IPS DF 6.9 (cell line): ENCODE measurements at places on chromosomes 12 and 14.

GRCh38 chr12:52036587-52037171 lies 14.6 kb upstream of the NR4A1 start:
- no peak for DNase-seq
- no peaks in the 10 kb centered on the region for H3K36me3 ChIP-seq
- H3K27ac ChIP-seq: no peak overlapping the region
- peaks cover 4% of the 10 kb centered on the region; the same call in 1 of the 2 replicates for H3K4me1 ChIP-seq
- peaks cover 6% of the 10 kb centered on the region; the same call in 1 of the 2 replicates for H3K27me3 ChIP-seq

DNA sequence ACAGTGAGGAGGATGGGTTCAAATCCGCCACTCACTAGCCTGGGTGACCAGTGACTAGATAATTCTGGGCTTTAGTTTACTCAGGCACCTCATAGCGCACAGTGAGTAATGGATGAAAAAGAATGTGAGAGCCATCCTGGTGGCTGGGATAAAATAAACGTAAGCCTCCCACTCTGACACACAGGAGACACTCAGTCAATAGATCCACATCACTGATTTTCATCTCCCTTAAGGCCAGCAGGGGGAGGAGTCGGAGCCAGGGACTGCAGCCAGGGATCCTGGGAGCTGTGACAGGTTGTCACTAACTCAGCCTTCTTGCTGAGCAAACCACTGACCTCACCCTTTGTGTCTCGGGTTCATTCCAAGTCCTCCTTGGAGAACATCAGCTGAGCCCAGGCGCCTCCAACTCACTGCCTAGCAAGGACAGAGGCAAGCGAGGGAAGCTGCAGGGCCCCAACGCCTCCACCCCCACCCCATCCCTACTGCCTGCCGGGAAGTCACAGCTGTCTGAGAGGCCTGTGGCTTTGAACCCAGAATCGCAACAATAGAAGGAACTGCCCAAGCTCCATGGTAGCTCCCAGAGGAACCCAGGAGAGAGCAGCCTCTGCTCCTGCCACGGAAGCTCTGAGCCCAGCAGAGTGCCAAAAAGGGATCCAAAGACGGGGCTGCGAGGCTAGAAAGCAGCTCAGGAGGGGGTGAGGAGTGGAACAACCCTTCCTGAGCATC lies 30.7 kb downstream of the PXN start:
- H3K4me1 ChIP-seq: peaks cover 29% of the 10 kb centered on the region
- H3K27me3 ChIP-seq: no peaks in the 10 kb centered on the region
- H3K36me3 ChIP-seq: no peaks in the 10 kb centered on the region
- H3K27ac ChIP-seq: no peak overlapping the region
- no peak for DNase-seq
- H3K4me3 ChIP-seq: no peak overlapping the region

GRCh38 chr12:122651520-122652224 lies 51.5 kb downstream of the HCAR2 start:
- H3K27ac ChIP-seq: no peak overlapping the region
- H3K36me3 ChIP-seq: no peaks in the 10 kb centered on the region
- DNase-seq: no peak
- no peaks in the 10 kb centered on the region for H3K27me3 ChIP-seq

DNA sequence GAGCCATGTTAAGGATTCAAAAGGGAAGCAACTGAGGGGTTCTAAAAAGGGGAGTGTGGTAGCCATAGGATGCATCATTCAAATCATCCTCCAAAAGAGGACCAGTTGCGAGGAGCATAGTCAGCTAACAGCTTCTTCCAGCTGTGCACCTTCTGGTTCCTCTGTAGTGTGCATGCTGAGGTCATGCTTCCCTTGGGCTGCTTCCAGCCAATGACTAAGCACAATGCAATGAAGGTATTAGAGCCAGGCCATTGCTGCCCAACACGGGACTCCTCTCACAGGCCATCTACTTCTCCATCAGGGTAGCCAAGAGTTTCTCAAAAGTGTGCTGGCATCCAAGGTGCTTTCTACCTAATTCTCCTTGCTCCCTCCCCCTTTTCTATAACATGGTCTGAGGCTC lies 69.2 kb upstream of the ARID2 start:
- no peaks in the 10 kb centered on the region for H3K4me1 ChIP-seq
- no peaks in the 10 kb centered on the region for H3K27me3 ChIP-seq
- no peak for DNase-seq
- H3K36me3 ChIP-seq: no peaks in the 10 kb centered on the region

DNA sequence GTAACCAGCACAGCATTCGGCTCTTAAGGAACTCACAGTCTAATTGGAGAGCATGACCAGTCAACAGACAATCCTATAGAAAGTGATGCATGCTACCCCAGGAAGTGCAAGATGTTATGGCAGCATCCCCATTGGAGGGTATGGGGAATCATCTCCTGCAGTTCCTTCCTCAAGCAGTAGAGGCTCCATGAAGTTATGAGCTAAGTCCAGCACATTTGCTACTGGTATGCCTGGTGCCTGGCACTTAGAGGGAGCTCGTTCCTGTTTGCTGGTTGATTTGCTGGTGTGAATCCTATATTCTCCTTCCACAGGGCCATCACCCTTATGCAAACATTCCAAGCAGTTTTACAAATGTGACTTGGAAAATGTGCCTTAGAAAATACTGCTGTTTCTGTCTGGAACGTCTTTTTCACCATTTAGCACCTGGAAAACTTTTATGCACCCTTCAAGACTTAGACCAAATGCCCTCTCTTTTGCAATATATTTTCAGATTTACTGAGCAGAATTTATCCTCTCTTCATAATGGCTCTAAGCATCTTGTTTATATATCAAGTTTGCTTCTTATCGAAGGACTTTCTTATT lies 136.1 kb upstream of the WSCD2 start:
- no peaks in the 10 kb centered on the region for H3K36me3 ChIP-seq
- H3K27me3 ChIP-seq: no peaks in the 10 kb centered on the region
- H3K4me1 ChIP-seq: no peaks in the 10 kb centered on the region
- H3K27ac ChIP-seq: no peak overlapping the region
- DNase-seq: peak; percentile 48
- H3K4me3 ChIP-seq: no peak overlapping the region

GRCh38 chr12:122371475-122372045 lies 50.9 kb downstream of the CLIP1 start:
- no peaks in the 10 kb centered on the region for H3K27me3 ChIP-seq
- no peak for DNase-seq
- H3K27ac ChIP-seq: no peak overlapping the region
- no peak overlapping the region for H3K4me3 ChIP-seq
- H3K36me3 ChIP-seq: peaks cover 4% of the 10 kb centered on the region; the same call in 1 of the 2 replicates

GRCh38 chr12:15717940-15718567 lies 71.1 kb downstream of the EPS8 start:
- no peak overlapping the region for H3K4me3 ChIP-seq
- H3K27ac ChIP-seq: no peak overlapping the region
- H3K27me3 ChIP-seq: no peaks in the 10 kb centered on the region

DNA sequence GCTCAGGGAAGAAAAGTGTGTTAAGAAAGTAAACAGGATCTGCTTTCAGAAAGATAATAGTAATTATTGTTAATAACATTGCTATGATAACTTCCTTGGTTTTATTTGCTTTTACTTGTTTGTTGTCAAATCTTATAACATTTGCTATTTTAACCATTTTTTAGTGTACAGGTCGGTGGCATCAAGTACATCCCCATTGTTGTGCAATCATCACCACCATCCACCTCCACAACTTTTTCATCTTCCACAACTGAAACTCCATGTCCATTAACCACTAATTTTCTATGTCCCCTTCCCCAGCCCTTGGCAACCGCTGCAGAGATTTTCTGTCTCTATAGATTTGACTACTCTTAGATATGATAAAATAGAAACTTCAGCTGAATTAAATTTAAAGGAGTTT lies 22.7 kb upstream of the NUAK1 start:
- DNase-seq: no peak
- no peaks in the 10 kb centered on the region for H3K4me1 ChIP-seq
- no peak overlapping the region for H3K4me3 ChIP-seq
- H3K36me3 ChIP-seq: no peaks in the 10 kb centered on the region
- H3K27me3 ChIP-seq: no peaks in the 10 kb centered on the region

GRCh38 chr14:50342221-50343078 lies 30.3 kb downstream of the DMAC2L start:
- H3K4me3 ChIP-seq: no peak overlapping the region
- peaks cover 3% of the 10 kb centered on the region; the same call in 1 of the 2 replicates for H3K4me1 ChIP-seq
- no peak for DNase-seq
- H3K27ac ChIP-seq: no peak overlapping the region

- no peak for DNase-seq
- H3K4me3 ChIP-seq: no peak overlapping the region
- H3K27ac ChIP-seq: no peak overlapping the region
- H3K36me3 ChIP-seq: no peaks in the 10 kb centered on the region
- H3K4me1 ChIP-seq: no peaks in the 10 kb centered on the region
Observed at GRCh38 chr12:33006106-33006505, 109.5 kb upstream of the PKP2 start.

DNA sequence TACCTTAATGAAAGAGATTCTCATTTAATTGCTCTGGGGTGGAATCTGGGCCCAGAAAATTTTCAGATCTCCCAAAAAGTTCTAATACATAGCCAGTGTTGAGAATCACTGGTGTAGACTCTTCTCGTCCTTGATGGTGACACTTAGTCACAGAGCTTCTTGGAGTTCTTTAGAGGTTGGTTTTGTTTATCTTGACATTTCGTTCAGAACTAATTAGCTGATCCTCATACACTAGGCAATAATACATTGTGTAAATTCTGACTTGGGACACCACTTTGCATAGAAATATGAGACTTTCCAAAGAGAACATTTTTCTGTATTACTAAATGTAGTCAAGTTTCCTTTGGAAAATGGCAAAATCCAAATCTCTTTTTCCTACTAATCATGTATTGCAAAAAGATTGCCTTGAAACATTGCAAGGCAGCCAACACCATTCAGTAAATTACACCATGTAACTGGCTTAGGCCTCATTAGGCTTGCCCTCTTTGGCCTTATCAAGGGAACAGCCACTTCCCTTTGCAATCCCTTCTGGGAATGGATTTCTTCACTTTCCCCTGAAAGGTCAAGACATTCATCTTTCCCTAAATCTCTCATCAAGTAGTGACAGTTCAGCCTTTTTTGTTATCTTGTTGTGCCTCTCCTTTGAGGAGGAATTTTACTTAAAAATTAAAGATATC lies 102.2 kb downstream of the PAH start:
- no peak for DNase-seq
- H3K4me1 ChIP-seq: no peaks in the 10 kb centered on the region
- no peaks in the 10 kb centered on the region for H3K27me3 ChIP-seq
- H3K27ac ChIP-seq: no peak overlapping the region
- no peaks in the 10 kb centered on the region for H3K36me3 ChIP-seq

DNA sequence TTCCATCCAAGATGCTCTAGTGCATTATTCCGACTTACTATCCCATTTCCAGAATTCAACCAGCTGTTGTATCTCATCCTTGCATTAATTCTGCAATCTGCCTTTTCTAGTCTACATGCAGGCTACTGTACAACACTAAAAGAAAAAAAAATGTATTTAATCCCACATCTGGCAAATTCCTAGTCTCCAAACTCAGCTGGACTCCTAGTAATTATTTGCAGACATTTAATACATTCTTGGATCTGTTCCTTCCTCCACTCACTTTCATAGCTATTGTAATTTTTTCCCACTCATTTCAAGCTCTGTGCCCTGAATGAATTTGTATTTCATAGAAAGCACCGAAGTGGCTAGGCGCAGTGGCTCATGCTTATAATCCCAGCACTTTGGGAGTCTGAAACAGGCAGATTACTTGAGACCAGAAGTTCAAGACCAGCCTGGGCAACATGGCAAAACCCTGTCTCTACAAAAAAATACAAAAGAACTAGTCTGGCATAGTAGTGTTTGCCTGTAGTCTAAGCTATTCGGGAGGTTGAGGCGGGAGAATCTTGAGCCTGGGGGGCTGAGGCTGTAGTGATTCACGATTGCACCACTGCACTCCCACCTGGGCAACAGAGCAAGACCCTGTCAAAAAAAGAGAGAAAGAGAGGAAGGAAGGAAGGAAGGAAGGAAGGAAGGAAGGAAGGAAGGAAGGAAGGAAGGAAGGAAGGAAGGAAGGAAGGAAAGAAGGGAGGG lies 39.5 kb upstream of the YAF2 start:
- H3K4me3 ChIP-seq: no peak overlapping the region
- H3K36me3 ChIP-seq: no peaks in the 10 kb centered on the region; the same call in 1 of the 2 replicates
- no peaks in the 10 kb centered on the region for H3K27me3 ChIP-seq
- no peaks in the 10 kb centered on the region; the same call in 1 of the 2 replicates for H3K4me1 ChIP-seq
- DNase-seq: no peak
- no peak overlapping the region for H3K27ac ChIP-seq

DNA sequence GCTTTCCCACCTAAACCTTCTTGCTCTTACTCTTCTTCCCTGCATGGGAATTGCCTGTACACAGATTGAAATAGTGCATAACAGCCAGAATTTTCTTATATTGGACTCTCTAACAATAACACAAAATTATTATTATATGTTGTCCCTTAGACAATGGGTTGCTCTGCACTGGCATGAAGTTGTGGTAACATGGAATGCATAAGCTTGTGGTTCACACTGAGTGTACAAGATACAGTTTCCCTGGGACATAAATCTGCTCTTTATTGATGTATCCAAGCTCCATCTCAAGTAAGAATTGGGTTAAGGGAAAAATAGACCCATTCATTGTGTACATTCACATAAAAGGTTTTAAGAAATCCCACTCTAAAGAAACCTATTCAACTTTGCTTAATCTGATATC lies 114.4 kb upstream of the NTF3 start:
- H3K27ac ChIP-seq: no peak overlapping the region
- no peaks in the 10 kb centered on the region for H3K27me3 ChIP-seq
- H3K4me3 ChIP-seq: no peak overlapping the region
- DNase-seq: no peak
- no peaks in the 10 kb centered on the region for H3K4me1 ChIP-seq

DNA sequence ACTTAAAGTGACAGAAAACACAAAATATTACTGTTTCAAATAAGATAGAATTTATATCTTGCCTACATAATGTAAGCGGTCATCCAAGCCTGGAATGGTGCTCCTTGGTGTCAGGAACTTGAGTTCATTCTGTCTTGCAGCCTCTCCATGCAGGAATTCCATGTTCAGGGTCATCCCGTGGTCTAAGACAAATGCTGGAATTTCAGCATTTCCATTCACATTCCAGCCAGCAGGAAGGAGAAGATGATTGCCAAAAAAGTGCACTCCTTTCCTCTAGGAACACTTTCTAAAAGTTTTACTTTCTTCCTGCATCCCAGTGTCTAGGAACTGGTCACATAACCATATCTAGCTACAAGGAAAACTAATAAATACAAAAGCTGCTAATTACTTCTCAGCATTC lies 106.3 kb downstream of the PTPRO start:
- H3K4me1 ChIP-seq: no peaks in the 10 kb centered on the region
- peak; percentile 33 for DNase-seq
- no peaks in the 10 kb centered on the region for H3K36me3 ChIP-seq
- no peak overlapping the region for H3K4me3 ChIP-seq
- no peak overlapping the region for H3K27ac ChIP-seq
- H3K27me3 ChIP-seq: no peaks in the 10 kb centered on the region

DNA sequence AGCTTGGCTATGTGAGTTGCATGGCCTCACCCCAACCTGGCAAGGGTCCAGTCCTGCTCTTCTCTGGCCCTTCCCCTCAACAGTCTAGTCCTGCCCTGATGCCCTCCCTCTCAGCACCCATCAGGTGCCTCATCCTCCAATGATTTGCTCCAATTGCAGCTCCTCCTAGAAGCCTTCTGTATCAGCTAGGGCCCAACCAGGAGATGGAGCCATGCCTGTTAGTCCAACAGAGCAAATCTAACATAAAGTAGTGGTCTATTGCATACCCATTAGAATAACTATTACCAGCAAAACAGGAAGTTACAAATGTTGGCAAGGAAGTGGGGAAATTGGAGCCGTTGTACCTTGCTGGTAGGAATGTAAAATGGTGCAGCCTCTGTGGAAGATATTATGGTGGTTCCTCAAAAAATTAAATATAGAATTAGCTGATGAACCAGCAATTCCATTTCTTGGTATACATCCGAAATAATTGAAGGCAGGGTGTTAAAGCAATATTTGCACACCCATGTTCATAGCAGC lies 163.5 kb downstream of the VRK1 start:
- no peaks in the 10 kb centered on the region for H3K36me3 ChIP-seq
- no peaks in the 10 kb centered on the region for H3K4me1 ChIP-seq
- no peak for DNase-seq
- H3K27me3 ChIP-seq: no peaks in the 10 kb centered on the region
- no peak overlapping the region for H3K27ac ChIP-seq
- H3K4me3 ChIP-seq: no peak overlapping the region
